ENCODE measurements at places on chromosomes 16 and 17.

GRCh38 chr17:59521465-59522126 lies 43.8 kb upstream of the DHX40 start:
- peak; percentile 75 for DNase-seq

- DNase-seq = no peak
Measured at GRCh38 chr16:73066927-73067670, 19.2 kb upstream of the ZFHX3 start.

GRCh38 chr16:13322336-13322735 lies 420.9 kb downstream of the SHISA9 start:
- no peak for DNase-seq

DNA sequence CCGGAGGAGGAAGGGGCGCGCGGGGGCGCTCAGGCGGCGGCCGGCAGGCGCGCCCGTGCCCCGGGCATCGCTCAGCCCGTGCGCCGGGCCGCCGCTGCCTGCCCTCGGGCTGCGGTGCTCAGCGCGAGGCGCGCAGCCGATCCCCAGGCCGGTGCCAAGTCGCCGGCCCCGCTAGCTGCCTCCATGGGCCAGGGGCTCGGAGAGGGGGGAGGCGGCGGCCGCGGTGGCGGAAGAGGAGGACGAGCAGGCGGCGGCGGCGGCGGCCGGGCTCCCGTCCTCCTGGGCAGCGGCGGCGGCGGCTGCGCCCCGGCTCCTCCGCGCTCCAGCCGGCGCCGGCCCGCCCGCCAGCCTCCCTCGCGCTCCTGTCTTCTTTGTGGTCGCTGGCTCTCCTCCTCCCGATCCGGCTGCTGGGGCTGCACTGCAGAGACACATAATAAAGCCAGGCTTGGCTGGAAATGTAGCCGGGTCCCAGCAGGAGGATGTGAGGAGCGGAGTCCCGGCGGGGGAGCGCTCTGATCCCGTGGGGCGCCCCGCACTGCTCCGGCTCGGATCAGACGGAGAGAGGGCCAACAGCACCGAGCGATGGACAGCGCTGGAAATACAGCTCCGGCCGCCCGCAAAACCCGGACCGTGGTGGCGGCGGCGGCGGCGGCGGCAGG lies 889 bp upstream of the ZNF423 start:
- DNase-seq = no peak

GRCh38 chr17:32504166-32504990 lies 17.6 kb downstream of the CDK5R1 start:
- no peak for DNase-seq

DNA sequence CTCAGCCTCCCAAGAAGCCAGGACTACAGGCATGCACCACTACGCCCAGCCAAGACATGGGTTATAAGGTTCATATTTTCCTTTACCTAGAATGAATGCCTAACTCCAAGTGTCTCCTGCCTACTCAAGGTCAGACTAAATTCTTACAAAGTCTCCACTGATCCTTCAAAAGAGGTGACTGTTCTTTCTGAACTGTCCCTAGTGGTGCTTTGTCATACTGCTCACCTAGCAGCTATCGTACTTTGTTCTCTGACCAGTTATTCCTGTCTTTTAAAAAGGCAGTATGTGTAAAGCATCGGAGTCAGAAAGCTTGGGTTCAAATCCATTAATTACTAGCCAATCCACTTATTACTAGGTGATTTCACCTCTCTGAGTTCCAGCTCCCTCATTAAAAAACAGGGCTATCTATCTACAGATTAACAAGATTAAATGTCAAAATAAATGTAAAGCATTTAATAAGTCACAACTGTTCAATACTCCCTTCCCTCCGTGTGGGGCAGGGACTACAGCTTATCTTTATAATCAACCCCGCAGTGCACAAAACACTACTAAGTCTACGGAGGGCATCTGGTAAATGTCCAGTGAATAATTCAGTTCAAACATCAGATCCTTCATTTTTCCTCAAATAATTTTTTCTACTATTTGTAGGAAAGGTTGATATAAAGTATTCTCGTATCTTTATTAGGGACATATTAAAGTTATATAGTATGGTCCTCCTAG lies 20.0 kb upstream of the ITGA2B start:
- DNase-seq = no peak

DNA sequence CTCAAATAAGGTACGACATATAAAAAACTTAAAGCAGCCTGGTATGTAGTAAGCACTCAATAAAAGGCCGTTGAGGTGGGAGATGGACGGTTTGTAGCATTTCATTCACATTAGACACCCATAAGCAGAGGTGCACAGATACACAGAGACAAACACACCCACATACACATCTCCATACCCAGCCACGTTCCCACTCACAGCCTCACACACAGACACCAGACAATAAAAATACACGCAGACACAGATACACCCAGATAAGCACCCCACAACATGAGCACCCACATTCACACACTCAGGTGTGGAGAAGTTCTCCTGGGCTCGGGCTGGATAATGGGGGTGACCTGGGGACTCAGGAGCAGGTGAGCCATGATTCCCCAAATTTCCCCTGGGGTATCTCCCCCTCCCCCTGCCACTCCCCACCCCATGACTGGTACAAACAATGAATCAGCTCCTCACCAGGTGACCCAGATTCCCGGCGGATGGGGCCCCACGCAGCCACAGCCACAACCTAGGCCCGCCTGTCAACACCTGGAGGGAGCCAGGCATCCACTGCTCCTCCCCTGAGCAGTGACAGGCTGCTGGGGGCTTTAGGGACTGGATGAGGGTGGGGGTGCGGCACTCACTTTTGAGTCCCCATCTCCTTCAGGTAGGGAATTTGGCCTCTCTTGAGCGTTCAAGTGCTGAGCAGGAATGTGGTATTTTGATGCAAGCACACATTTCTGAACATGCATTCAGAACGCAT lies 2.7 kb downstream of the DLX3 start:
- DNase-seq = no peak

DNA sequence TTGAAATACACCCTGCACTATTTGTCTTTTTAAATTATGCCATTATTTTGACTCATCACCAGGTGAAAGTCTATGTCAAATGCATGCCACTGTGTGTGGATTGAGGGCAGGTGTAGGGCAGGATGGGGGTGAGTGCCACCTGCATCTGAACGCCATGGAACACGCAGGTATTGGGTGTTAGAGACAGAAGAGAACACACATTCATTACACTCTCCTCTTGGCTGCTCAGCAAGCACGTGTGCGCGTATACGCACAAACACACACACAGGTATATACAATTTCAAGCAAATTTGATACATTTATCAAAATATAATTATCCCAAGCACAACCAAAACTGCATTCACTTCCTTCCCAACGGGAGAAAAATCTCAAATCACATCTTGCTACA lies 268.9 kb downstream of the NTN1 start:
- no peak for DNase-seq

- no peak for DNase-seq
Measured at GRCh38 chr17:63440127-63440769, 5.9 kb downstream of the CYB561 start.

- DNase-seq = no peak
Measured at GRCh38 chr17:49583226-49583625, 7.6 kb downstream of the NXPH3 start.

GRCh38 chr17:48374650-48375230 lies 55.3 kb downstream of the SKAP1 start:
- no peak for DNase-seq

GRCh38 chr17:15977894-15978293 lies 21.6 kb downstream of the ZSWIM7 start:
- DNase-seq = no peak

DNA sequence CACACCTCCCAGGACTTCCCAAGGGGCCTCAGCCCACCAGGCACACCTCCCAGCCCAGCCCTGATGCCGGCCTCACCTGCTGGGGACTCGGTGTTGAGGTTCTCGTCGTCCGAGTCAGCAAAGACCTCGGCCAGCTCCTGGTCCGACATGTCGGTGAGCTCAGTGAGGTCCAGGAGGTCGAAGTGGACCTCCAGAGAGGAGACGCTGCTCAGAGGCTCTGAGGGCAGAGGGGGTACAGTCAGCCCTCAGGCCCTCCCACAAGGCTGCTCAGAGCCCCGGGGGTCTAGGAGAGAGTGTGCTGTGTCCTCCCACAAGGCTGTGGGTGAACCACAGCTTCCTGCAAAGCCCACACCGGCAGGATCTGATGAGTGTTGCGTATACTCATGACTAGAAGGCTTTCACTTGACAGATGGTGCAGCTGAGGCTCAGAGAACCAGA lies 10.5 kb downstream of the DBNDD1 start:
- DNase-seq = no peak

DNA sequence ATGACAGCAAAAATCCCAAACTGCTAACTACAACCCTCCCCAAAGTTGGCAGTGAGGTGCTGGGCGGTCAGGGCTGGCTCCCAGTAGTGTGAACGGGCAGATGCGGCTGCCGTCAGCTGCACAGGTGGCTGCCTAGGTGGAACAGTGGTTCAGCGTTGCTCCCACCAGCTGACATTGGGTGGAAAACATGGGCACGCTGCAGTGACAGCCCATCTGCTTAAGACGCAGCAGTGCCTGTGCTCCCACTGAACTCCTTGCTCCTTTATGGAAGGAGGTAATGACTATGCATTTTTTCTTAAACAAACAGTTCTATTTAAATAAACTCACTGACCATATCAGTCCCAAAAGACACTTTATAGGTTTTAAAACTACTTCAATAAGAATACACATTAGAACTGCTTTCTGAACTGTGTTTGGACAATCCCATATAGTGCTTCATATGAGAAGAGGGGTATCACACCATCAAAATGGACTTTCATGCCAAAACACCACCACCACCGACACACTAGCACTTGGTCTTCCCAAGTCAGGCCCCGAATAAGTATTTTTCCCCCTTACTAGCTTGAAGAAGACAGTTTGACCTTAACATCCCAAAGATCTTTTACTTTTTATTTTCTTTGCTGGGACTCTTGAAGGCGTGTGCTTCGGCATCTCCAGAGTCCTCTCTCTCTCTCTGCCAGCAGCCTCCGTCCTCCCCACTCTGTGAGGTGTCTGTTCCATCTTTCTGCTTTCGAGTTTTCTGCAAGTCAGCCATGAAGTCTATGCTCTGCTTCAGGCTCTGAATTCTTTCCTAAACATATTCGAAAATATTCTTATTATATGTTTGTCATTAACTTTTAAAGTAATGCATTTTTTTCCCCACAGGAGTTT lies 34.4 kb downstream of the BRD7 start:
- no peak for DNase-seq

DNA sequence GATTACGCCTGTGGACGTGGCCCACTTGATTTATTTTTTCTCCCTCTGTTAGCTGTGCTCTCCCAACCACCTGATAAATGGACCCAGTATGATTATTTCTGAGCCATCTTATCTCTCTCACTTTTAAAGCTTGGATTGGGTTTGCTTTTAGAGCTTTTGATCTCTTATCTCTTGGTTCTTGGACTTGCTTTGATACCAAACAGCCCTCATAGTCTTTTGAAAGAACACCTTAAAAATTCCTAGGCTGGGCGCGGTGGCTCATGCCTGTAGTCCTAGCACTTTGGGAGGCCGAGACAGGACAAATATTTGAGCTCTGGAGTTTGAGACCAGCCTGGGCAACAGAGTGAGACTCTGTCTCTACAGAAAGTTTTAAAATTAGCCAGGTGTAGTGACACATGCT lies 25.8 kb downstream of the SMTNL2 start:
- no peak for DNase-seq

- DNase-seq = no peak
Measured at GRCh38 chr17:75873587-75874322, 4.6 kb downstream of the TRIM47 start.

GRCh38 chr17:14733376-14733775 lies 432.5 kb downstream of the HS3ST3B1 start:
- DNase-seq = no peak

- peak; percentile 29 for DNase-seq
Measured at GRCh38 chr17:6940186-6940649, 55.6 kb upstream of the ALOX12 start.

DNA sequence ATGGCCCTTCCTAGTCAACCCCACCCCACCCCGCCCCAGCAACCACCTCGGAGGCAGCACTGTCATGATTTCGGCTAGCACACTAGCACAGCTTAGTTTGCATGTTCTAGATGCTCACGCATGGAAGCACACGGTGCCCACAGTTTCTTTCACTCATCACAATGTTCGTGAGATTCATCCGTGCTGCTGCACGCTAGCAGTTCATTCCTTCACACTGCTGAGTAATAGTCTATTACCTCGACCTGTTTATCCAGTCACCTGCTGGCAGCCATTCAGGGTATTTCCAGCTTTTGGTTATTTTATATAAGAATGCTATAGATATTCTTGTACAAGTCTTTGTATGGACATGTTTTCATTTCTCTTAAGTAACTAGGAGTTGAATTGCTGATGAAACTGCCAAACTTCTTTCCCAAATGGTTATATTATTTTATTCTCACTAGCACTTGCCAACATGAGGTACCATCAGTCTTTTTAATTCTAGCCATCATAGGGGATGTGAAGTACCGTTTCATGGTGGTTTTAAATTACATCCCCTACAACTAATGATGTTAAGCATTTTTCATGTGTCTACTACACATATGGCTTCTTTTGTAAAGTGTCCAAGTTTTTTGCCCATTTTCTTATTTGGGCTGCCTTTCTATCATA lies 75.7 kb downstream of the CYTH1 start:
- DNase-seq = no peak

DNA sequence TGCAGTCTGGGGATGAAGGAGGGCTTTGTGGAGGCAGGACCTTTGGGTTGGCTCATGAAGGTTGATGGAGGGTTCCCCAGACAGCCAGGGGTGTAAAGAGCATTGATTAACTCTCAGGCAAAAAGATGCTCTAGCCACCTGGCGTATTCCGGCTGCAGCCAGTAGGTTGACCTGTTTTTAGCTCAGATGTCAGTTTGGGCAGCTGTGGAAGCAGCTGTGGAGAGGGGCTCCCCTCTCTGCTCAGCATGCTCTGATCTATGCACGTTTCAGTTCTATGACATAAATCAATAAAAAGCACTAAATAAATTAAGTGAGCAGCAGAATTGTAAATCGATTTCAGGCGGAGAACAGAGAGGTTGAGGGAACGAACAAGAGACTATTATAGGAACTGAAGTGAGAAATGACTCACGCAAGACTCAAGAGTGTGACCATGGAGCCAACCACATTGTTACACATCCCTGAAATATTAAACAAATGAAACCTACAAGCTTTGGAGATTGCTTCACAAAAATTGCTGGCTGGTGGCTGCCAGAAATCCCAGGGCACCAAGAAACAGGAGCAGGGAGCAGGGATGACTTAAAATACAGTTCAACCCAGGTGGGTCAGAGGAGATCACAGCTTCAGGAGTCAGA lies 111.9 kb downstream of the GSG1L start:
- no peak for DNase-seq

- DNase-seq = no peak
Measured at GRCh38 chr16:54273566-54273965, 13.0 kb downstream of the IRX3 start.

DNA sequence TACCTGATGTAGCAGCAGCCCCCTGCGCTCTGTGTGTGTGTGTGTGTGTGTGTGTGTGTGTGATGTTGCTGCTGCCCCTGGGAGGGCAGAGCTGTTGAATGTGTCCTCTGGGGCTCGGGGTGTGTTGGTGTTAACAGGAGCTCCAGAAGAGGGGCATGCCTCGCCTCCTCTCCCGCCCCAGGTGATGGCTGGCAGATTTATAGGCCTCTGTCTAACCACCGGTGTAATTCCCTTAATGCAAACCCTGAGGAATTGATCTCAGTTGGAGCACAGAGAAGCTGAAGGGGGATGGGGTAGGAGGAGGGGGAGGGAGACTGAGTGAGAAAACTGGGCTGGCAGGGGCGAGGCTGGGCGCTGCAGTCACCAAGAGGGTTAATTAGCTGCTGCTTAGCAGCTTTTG lies 10.0 kb downstream of the CACNA1G start:
- no peak for DNase-seq

GRCh38 chr17:42989726-42990652 lies 8.2 kb upstream of the RPL27 start:
- no peak for DNase-seq

- DNase-seq = no peak
Measured at GRCh38 chr16:28218109-28218508, 6.3 kb upstream of the XPO6 start.
